ENCODE measurements at places on chromosomes 6 and 20.

DNA sequence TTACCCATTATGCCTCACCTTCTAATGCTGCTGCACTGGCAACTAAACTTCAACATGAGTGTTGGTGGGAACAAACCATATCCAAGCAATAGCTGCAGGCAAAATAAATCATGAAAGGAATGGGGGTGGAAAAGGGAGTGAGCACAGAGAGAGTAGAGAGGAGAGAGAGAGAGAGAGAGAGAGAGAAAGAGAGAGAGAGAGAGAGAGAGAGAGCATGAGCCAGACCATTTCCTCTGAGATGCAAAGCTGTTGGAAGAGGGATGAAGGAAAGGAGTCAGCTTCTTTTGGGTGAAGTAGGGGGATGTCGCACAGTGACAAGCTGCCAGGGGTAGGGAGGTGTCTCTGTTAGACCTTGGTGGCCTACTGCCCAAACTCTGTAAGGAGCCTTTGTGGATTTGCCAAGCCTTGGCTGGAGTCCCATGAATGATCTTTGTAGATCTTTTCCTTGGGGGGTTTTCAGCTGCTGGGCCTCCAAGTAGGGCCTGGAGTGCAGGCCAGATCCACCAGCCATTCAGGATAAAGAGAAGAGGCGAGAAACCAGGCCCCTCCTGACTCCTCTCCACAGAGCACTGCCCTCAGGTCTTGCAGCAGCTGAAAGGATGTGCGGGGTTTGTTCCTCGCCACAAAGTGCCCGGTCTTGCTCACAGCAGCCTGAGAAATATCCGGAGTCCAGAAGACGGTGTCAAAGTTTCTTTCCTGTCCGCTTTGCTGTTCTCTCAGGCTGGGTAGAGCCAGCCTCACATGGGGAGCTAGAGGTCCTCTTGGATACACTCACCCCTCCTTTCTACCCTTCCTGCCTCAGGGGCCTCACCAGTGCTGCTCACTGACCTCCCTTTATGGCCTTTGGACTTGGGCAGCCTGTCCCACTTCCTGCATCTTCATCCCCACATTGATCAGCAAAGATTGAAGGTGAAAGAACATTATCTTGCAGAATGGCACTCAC lies 17.8 kb downstream of the BTBD3 start:
- DNase-seq = no peak

- no peak for DNase-seq
Observed at GRCh38 chr20:45779011-45779915, 12.4 kb downstream of the WFDC3 start.

- no peak for DNase-seq
Observed at GRCh38 chr6:156175971-156176421, 601.2 kb upstream of the ARID1B start.

DNA sequence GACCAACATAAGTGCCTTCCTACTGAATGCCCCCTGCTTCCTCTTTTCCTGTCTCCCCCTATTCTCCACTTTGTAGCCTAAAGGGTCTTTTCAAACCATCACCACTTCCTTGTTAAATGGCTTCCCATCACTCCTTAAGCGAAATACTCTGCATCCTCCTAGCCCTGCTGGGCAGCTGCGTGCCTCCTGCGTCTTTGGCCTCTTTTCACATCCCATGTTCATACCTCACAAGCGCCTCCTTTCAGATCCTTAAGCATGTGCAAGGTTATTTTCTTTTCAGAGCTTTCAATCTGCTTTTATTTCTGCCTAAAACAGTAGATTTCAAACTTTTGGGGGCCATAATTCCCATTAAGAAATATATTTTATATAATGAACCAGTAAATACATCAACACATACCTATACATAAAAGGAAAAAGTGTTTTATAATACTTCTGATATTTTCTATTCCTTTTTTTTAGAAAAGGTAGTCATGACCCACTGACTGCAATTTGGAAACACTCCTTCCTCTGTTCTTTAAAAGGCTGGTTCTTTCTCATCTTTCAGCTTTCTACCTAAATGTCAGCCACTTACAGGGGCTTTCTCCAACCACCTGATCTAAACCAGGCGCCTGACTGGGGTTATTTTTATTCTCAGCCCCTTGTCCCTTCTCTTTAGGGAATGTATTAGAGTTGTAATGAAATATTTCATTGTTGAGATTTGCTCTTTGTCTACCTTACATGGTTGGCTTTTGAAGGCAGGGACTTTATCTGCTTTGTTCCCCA lies 84.1 kb downstream of the PRDM1 start:
- no peak for DNase-seq

GRCh38 chr6:135826236-135826804 lies 25.2 kb upstream of the PDE7B start:
- no peak for DNase-seq

- DNase-seq = no peak
Observed at GRCh38 chr6:33731751-33732282, 14.9 kb downstream of the IP6K3 start.

DNA sequence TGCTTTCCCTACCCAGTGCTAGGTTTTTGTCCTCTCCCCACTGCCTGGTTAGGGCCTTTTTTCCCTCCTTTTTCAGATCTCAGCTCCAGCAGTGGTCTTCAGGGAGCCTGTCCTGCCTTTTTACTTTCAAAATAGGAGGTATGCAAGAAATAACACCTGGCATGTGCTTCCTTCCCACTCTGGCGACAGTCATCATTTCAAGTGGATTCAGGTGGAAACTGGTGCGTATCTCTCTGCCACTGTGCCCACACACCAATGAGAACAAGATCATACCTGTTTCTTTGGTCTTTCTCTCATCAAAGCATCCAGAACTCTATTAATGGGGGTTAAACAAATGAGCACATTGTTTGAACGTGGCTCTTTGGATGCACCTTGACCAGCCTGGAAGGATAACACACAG lies 95.7 kb upstream of the GGTLC1 start:
- no peak for DNase-seq

GRCh38 chr6:149323925-149324324 lies 6.4 kb downstream of the TAB2 start:
- DNase-seq = no peak

- DNase-seq = no peak
Observed at GRCh38 chr6:150541576-150541975, 58.1 kb upstream of the PLEKHG1 start.

- DNase-seq = no peak
Observed at GRCh38 chr20:52168116-52168515, 23.5 kb downstream of the ZFP64 start.

- DNase-seq = no peak
Observed at GRCh38 chr6:114151064-114151690, 180.2 kb upstream of the HDAC2 start.

- DNase-seq = no peak
Observed at GRCh38 chr20:59664421-59664941, 60.1 kb downstream of the PHACTR3 start.

DNA sequence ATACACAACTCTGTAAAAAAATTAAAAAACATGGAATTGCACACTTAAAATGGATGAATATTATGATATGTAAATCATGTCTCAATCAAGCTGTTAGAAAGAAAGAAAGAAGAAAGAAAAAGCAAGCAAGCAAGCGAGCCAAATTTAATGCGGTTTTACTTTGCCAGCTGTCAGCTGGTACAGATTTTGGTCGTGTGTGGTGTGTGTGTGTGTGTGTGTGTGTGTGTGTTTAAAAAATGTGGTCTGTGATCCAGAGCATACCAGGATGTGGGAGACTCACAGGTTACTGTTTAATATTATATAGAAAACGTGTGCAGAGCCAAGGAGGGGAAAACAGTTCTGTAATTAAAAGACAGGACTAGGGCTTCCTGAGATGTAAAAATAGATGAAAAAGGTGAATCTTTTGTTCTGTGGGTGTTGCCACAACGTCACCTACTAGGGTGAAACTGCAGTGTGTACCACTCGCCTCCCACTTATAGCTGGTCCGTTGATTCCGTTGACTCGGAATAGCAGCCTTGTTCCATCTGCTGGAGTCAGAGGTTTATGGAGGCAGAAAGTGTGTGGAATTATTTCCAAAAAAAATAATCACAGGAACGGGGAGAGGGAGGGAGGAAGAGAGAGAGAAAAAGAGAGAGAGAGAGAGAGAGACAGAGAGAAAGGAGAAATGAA lies 197.7 kb downstream of the BCAS1 start:
- DNase-seq = no peak

GRCh38 chr20:32281711-32282110 lies 4.3 kb downstream of the KIF3B start:
- DNase-seq = no peak

GRCh38 chr20:48175261-48175660 lies 390.0 kb upstream of the SULF2 start:
- DNase-seq = no peak

GRCh38 chr6:118663993-118664985 lies 12.9 kb upstream of the CEP85L start:
- no peak for DNase-seq

DNA sequence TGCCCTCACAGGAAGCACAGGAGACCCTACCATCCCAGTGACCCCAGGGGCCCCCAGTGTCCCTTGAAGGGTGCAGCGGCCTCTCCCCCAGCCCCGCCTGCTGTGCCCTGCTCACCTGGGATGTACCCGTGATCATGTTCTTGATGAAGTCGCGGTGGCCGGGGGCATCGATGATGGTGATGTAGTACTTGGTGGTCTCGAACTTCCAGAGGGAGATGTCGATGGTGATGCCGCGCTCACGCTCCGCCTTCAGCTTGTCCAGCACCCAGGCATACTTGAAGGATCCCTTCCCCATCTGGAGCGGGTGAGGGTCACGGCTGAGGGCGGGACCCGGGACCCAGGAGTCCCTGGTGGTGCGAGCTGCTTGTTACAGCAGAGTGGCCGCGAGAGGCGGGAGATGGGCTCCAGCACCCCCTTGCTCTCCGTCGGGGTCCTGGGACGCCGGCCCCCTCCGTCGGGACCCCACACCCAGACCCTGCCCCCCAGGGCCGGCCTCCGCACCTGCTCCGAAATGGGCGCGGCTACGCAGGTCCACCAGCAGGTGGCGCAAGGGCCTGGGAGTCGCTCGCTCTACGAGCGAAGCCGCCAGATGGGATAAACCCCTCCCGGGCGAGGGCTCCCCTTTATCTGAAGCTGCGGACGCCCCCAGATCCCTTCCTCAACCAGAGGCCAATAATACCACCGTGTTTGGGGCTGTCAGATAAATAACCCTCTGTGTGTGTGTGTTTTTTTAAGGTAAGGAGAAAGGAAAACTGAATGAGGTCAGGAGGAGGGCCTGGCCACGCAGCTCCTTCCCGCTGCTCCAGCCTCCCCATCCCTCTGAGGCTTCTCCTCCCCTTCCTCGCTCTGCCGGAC lies 2.9 kb downstream of the EEF1A2 start:
- peak; percentile 45 for DNase-seq

DNA sequence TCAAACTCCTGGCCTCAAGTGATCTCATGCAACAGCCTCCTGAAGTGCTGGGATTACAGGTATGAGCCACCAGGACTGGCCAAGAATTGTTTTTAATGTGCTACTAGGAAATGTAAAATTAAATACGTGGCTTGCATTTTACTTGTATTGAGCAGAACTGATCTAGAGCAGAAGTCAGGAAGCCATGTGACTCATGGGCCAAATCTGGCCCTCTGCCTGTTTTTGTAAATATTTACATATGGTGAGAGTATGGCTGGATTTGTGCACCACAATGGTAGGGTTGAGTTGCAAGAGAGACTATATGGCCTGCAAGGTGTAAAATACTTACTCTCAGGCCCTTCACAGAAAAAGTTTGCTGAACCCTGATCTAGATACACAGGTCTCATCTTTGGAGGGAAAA lies 75.8 kb downstream of the LAMP5 start:
- DNase-seq = no peak

DNA sequence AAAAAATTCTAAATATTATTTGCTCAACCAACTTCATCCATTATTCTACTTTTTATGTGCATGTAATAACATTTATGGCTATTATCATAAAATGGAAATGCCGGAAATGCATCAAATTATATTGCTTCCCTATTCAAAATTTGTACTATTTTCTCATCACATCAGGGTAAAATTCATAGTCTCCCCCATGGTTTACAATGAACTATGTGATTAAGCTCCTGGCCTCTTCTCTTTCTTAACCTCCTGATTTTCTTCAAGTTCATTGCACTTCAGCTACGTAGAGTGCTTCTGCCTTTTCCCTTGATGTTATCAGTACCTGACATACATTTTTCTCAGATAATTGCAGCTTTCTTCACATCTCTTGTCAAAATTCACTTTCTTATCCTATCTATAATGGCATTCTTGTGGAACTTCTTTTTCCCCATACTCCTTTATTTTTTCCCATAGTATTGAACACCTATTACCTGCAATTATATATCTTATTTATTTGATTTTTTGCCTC lies 699.1 kb upstream of the ADGRB3 start:
- DNase-seq = no peak

GRCh38 chr20:58640446-58640845 lies 10.6 kb upstream of the STX16 start:
- DNase-seq = no peak

- no peak for DNase-seq
Observed at GRCh38 chr6:112145080-112145573, 57.7 kb downstream of the FAM229B start.

- DNase-seq = no peak
Observed at GRCh38 chr6:143691155-143691554, 13.4 kb downstream of the PHACTR2 start.

DNA sequence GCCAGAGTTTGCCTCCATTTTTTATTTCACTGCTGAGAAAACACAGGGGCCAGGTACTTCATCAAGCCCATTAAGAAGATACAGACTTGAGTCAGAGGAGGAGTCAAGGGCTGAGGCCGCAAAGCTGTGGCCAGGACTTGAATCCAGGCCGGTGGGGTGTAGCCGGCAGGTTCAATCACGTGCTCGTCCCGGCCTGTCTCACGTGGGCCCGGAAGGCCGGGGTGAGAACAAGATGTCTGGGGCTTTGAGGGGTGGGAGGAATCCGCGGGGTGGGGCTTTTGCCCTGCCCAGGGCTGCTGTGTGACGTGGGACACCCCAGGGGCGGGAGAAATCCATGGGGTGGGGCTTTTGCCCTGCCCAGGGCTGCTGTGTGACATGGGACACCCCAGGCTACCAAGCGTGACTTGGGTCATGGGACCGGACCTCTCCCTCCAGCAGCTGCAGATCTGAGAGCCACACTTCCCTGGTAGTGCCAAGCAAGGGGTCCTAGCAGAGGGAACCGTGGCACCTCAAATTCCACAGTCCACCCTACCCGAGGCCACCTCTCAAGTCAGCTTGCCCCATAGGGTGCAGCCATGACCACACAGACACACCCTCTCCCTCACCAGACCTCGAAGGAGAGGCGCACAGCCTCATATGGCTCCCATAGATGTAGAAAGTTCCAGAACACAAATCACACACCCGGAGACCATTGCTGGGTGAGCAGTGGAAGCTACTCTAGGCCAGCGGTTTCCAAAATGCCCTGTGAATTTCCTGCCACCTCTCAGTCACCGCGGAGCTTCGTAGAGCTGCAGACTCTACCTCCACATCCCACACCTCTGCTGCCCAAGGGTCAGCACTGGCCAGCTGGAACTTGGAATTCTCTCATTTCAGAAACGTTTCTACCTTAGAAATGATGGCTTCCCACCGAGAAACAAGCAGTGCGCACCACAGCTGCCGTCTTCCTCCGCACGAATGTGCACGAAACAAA lies 156.1 kb downstream of the DLL1 start:
- DNase-seq = no peak
